ENCODE measurements at places on chromosomes 13 and 19. TPM values are rescaled to one million over a fixed set of nuclear protein-coding genes. Genes with fewer than 3 reads are reported as not detected.

DNA sequence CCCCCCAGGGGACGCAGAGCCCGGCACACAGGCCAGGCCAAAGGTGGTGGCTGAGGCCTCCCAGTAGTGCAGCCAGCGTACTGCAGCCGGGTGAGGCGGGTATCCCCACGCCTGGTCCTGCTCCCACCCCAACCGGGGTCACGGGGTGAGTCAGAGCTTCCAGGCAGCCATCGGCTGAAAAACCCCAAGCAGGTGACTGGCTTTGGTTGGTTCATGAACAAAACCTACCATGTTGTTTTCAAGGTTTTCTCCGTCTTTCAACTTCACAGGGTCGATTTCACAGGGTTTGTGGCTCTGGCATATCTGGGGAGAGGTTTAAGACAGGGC is 42.1 kb upstream of the C13orf46 start:
- no peak overlapping the region for H3K27ac ChIP-seq
- H3K36me3 ChIP-seq, result peaks cover 2% of the 10 kb centered on the region
- no peaks in the 10 kb centered on the region for H3K27me3 ChIP-seq
- peaks cover 2% of the 10 kb centered on the region for H3K4me1 ChIP-seq

DNA sequence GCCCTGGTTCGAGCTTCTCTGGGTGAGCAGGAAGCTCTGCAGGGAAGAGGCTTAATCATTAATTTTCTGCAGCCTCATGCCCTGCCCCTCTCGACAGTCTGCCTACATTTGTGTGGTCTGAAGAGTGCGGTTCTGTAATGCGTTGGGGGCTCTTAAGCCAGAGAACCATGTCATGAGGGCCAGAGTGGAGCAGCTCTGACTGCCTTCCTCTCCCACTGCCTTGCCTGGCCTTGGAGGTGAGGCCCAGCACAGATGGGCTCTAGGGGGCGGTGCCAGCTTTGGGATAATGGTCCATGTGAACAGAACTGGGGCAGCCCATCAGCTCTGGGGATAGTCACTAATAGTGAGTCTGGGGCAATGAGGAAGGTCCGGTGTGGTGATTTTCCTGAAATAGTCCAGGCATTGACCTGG is 5.7 kb downstream of the FGF9 start:
- H3K36me3 ChIP-seq, result peaks cover 5% of the 10 kb centered on the region
- peaks cover 49% of the 10 kb centered on the region for H3K27me3 ChIP-seq
- peak overlapping the region; percentile 62 for H3K4me3 ChIP-seq
- H3K27ac ChIP-seq, result no peak overlapping the region
- H3K4me1 ChIP-seq, result peaks cover 26% of the 10 kb centered on the region

- H3K27ac ChIP-seq, result peak overlapping the region; percentile 30
- peaks cover 14% of the 10 kb centered on the region for H3K4me1 ChIP-seq
- no peak for DNase-seq
- no peaks in the 10 kb centered on the region for H3K27me3 ChIP-seq
- no peak overlapping the region for H3K4me3 ChIP-seq
Measured at GRCh38 chr13:98529171-98529570, 47.7 kb downstream of the STK24 start.

DNA sequence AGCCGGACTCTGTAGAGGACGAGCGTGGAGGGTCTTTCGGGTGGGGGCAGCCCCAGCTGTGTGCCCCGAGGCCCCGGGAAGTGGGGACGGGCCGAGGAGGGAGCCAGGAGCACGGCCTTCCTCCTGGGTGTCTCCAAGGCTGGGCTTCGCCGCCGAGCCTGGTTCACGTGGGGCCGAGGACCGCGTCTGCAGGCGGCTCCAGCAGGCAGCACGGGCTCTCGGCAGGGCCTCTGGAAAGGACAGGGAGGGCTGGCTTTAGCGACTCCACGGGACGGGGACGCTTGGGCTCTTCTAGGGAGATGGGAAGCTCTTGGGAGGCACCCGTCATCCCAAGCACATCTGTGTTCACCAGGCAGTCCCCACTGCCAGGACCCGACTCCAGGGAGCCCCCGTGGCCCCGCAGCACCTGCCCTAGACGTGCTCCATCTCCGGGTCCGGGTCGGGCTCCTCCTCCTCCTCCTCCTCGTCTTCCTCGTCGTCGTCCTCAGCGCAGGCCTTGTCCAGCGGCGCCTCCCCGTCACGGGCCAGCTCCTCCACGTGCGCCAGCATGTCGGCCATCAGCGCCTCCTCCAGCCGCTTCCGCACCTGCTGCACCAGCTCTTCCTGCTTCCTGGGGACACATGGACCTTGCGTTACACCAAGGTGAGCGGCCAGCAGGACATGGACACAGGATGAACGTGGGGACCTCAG is 9.9 kb upstream of the MEX3D start:
- no peaks in the 10 kb centered on the region for H3K4me1 ChIP-seq
- peaks cover 17% of the 10 kb centered on the region for H3K36me3 ChIP-seq
- H3K27me3 ChIP-seq, result no peaks in the 10 kb centered on the region
- H3K4me3 ChIP-seq, result no peak overlapping the region
- H3K27ac ChIP-seq, result no peak overlapping the region
- no peak for DNase-seq

C19orf85 gene
- not detected for total RNA-seq

ZNF792 gene
- total RNA-seq, result 9.3 TPM

All from mesothelial cell of epicardium (in vitro differentiated cells).